Urothelium cell line (cell line): ENCODE measurements at places on chromosomes 1 and 21.

DNA sequence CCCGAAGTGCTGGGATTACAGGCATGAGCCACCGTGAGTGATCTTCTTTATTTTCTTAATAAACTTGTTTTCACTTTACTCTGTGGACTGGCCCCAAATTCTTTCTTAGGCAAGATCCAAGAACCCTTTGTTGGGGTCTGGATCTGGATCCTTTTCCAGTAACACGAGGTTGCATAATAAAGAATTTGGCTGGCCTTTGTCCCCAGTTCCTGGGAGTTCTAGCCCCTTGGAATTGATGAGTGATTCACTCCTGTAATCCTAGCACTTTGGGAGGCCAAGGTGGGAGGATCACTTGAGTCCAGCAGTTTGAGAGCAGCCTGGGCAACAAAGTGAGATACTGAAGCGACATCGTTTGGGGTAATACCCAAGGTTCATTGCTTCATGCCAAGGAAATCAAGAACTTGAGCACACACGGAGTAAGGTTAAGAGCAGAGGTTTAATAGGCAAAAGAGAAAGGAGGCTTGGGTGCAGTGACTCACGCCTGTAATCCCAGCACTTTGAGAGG is 2.2 kb upstream of the TOMM20 start:
- DNase-seq: no peak

- DNase-seq: peak; percentile 88
Measured at GRCh38 chr1:24070821-24071393, 41.0 kb downstream of the MYOM3 start.

DNA sequence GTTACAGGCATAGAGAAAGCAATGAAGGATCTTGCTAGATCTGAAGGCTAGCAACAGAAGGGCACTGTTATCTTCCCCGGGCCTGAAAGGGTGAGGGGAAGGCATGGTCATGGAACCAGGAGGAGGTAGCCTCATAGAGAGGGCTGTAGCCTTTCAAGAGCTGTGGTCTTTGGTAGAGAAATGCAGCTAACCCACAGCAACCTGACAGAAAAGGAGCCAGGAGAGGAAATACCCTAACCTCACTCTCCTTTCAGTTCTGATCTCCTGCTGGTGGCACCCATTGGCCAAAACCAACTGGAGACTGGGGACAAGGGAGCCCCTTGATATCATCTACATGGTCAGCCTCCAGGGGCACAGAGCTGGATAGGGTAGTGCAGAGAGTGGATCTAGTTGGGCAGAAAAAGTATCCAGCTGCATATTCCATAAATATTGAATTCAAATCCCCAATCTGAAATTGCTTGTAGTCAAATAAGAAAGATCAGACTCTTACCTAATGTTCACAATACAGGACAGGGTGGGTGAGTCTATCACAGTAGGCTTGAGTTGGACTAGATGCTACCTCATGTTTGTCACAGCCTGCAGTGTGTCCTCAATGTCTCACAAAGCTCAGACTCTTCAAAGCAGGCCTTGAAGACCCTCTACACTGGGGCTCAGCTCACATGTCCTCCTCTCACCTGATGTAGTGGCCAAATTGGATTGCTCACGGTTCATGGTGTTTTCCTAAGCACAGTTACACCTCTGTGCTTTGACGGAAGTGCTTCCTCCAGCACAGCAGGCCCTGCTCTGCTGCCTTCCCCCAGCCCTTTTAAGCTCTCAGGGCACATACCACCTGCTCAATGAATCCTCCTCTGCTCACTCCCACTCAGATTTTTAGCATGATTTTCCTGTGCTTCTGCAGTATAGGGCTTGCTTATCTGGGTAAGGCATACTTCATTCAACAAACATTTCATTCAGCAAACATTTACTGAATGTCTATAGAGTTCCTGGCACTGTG is 74.1 kb upstream of the JUN start:
- DNase-seq: no peak

GRCh38 chr1:163709636-163710035 is 387.9 kb downstream of the NUF2 start:
- DNase-seq: peak; percentile 11

GRCh38 chr1:64595871-64596515 is 126.1 kb downstream of the CACHD1 start:
- no peak for DNase-seq

GRCh38 chr21:42234464-42235241 is 15.7 kb downstream of the ABCG1 start:
- peak; percentile 84 for DNase-seq

- DNase-seq: no peak
Measured at GRCh38 chr1:168671782-168672181, 57.2 kb downstream of the DPT start.

DNA sequence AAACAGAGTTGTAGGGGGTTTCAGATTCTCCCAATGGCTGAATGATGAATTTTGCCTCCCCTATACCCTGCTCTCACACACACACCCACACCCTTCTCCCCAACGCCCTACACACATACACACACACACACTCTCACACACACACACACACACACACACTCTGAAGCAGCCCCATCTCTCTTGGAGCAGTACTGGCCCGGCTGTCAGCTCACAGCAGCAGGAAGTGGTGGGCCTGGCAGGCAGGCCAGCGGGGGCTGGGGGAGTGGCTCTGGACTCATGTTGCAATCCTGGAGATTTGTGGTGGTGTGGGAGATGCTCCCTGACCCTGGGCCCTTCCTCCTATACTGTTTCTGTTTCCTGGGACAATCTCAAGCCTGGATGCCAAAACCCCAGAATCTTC is 2.2 kb downstream of the IKBKE start:
- peak; percentile 46 for DNase-seq

- DNase-seq: no peak
Measured at GRCh38 chr1:8706995-8707396, 110.4 kb downstream of the RERE start.
